ENCODE measurements at places on chromosomes 2 and 18. TPM values are rescaled to one million over a fixed set of nuclear protein-coding genes. Genes with fewer than 3 reads are reported as not detected.

The CAVIN2 gene
- total RNA-seq, result not detected

The HOXD9 gene
- not detected for total RNA-seq

The MAL gene
- total RNA-seq, result 63.6 TPM

The EFHD1 gene
- 1.2 TPM for total RNA-seq

The ST8SIA5 gene
- not detected for total RNA-seq

The ARHGEF4 gene
- 0.58 TPM for total RNA-seq

The MSH6 gene
- total RNA-seq, result 131 TPM

The CXCR1 gene
- not detected for total RNA-seq

The C2orf80 gene
- total RNA-seq, result not detected

The FIGN gene
- total RNA-seq, result not detected

The CFAP221 gene
- not detected for total RNA-seq

The FSHR gene
- not detected for total RNA-seq

The MC4R gene
- not detected for total RNA-seq

GRCh38 chr2:32278478-32278853 is 762 bp downstream of the YIPF4 start:
- peak overlapping the region; percentile 50 for H3K27ac ChIP-seq
- H3K27me3 ChIP-seq, result no peaks in the 10 kb centered on the region
- peaks cover 27% of the 10 kb centered on the region for H3K4me1 ChIP-seq
- DNase-seq, result no peak
- peaks cover 8% of the 10 kb centered on the region for H3K36me3 ChIP-seq

DNA sequence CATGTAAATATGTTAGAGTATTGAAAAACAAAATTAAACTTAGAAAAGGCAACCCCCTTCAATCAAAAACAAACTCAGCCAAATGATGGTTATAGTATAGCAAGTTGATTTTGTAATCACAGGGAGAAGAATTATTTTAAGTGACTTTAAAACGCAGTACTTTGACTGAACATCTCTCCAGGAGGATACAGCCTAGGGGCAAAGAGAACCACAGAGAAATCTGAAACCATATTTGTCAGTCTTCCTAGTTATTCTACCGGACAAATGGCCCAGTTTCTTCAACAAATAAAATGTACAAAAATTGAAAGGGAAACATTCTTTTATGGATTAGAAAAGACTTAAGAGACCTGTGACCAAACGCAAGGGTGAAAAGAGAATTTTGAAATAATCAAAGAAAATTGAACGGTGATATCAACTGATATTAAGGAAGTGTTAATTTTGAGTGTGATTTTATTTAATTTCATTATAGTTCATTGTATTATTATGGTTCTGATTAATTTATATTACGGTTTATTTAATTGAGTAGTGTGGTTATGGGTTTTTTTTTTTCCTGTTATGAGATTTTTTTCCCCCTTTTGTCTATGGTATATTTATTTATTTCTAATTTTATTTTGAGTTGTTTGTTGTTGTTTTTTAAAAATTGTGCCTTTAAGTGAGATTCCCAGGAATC is 75.3 kb downstream of the HNRNPLL start:
- H3K27me3 ChIP-seq, result peaks cover 26% of the 10 kb centered on the region
- H3K4me3 ChIP-seq, result peak overlapping the region; percentile 45

DNA sequence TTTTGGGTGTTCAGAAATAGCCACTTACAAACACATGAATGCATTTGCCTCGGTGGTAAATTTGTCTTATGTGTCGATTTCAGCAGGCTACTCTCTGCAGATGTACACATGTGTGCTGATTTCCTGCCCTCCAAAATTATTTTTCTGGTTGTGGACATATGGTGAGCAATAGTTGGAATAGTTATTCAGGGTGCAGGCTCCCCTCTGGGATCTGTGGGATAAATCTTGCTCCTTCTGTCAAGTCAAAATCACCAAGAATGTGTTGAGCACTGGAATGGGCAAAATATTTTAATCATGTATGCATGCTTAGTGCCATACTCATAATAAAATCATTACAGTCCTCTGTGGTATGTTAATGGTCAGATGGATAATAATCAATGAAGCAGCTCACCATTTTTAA is 684.5 kb downstream of the BCL11A start:
- H3K4me1 ChIP-seq, result no peaks in the 10 kb centered on the region
- no peaks in the 10 kb centered on the region for H3K36me3 ChIP-seq
- no peak overlapping the region for H3K27ac ChIP-seq
- H3K27me3 ChIP-seq, result no peaks in the 10 kb centered on the region

- H3K4me1 ChIP-seq, result peaks cover 14% of the 10 kb centered on the region
- no peak for DNase-seq
- no peak overlapping the region for H3K4me3 ChIP-seq
- no peaks in the 10 kb centered on the region for H3K27me3 ChIP-seq
- peak overlapping the region; percentile 5 for H3K27ac ChIP-seq
These were observed 28.8 kb upstream of the ODC1 start for GRCh38 chr2:10476723-10477442.

GRCh38 chr2:98442488-98442887 is 2.2 kb upstream of the INPP4A start:
- no peak for DNase-seq
- no peak overlapping the region for H3K4me3 ChIP-seq
- H3K27ac ChIP-seq, result no peak overlapping the region

DNA sequence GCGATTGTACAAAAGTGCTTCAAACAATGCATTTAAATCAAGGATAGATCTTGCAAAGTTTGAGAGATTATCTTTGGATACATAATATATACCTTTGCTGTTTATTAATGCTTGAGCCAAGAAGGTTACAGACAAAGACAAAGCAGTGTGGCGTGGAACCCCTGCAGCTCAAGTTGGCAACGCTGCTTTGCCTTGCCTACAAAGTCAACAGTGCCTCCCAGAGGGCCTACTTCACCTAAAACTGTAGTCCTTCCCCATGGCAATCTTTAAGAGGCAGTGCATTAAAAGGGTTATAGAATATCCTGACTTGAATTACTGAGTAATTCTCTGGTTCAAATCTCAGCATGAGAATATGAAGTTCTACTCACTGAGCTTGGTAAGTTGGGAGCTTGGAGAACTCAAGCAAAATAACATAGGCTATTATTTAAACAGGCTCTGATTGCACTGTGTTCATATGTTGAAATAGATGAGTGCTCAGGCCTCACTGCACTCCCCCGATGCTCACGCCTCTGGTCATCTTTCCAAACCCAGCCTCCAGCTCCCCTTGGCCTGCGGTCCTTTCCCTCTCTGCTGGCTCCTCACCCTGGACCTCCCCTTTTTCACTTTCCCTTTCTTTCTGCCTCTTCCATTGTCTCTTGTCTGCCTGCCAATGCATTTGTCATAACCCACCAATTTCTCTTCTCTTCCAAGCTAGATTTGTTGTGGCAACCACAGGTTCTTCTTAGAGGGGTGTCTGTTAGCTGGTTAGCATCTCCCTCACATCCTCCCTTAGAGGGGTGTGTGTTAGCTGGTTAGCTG is 96.5 kb downstream of the MYT1L start:
- H3K27me3 ChIP-seq, result no peaks in the 10 kb centered on the region
- no peak overlapping the region for H3K4me3 ChIP-seq
- no peaks in the 10 kb centered on the region for H3K36me3 ChIP-seq
- no peak for DNase-seq

- H3K27me3 ChIP-seq, result no peaks in the 10 kb centered on the region
- no peaks in the 10 kb centered on the region for H3K4me1 ChIP-seq
- no peak overlapping the region for H3K4me3 ChIP-seq
- no peak for DNase-seq
- no peaks in the 10 kb centered on the region for H3K36me3 ChIP-seq
- H3K27ac ChIP-seq, result no peak overlapping the region
These were observed 195.9 kb upstream of the CYRIA start for GRCh38 chr2:16861530-16861929.

- DNase-seq, result no peak
- H3K27me3 ChIP-seq, result no peaks in the 10 kb centered on the region
- no peak overlapping the region for H3K27ac ChIP-seq
- no peak overlapping the region for H3K4me3 ChIP-seq
- no peaks in the 10 kb centered on the region for H3K4me1 ChIP-seq
- peaks cover 5% of the 10 kb centered on the region for H3K36me3 ChIP-seq
These were observed 88.9 kb downstream of the TTN start for GRCh38 chr2:178718283-178718682.

DNA sequence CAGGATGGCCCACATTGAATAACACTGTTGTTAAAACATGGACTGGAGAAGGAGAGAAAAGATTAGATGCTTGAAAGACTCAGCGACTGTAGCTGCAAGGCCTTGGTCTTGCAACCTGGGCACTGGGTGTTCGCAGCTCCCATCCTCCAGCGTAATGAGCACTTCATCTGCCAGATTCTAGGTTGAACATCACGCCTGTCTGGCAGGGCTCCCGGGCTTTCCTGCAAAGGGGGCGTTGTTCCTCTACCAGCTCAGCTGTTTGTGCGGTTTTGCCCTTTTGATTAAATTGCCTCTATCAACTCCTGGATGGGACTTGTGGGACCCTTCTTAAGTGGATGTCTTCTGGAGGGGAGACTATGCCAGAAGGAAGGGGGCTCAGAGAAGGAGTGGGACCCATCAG is 215.4 kb downstream of the KLHL29 start:
- no peak overlapping the region for H3K4me3 ChIP-seq
- H3K27me3 ChIP-seq, result no peaks in the 10 kb centered on the region

GRCh38 chr2:224222291-224222690 is 179.6 kb downstream of the FAM124B start:
- no peak overlapping the region for H3K4me3 ChIP-seq
- no peak for DNase-seq
- no peak overlapping the region for H3K27ac ChIP-seq
- no peaks in the 10 kb centered on the region for H3K4me1 ChIP-seq

DNA sequence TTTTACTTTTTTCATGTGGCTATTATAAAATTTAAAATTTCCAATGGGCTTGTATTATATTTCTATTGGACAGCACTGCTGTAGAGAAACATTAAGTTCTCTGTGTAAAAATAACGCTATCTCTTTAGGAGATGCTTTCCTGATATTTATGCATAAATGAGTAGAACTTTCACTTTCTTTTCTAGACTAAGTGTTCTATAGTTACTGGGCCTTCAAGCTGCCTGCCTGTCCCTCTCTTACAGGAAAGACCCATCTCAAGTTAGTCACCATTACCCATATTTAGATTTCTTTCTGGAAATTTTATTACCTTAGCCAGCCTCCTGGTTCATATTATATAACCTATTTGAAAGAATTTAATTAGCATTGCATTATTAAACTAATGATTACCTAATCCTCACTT is 4.8 kb downstream of the ITGA4 start:
- peaks cover 59% of the 10 kb centered on the region for H3K4me1 ChIP-seq
- H3K27me3 ChIP-seq, result no peaks in the 10 kb centered on the region
- DNase-seq, result no peak
- peaks cover 26% of the 10 kb centered on the region for H3K36me3 ChIP-seq
- peak overlapping the region; percentile 44 for H3K27ac ChIP-seq
- H3K4me3 ChIP-seq, result peak overlapping the region; percentile 33

DNA sequence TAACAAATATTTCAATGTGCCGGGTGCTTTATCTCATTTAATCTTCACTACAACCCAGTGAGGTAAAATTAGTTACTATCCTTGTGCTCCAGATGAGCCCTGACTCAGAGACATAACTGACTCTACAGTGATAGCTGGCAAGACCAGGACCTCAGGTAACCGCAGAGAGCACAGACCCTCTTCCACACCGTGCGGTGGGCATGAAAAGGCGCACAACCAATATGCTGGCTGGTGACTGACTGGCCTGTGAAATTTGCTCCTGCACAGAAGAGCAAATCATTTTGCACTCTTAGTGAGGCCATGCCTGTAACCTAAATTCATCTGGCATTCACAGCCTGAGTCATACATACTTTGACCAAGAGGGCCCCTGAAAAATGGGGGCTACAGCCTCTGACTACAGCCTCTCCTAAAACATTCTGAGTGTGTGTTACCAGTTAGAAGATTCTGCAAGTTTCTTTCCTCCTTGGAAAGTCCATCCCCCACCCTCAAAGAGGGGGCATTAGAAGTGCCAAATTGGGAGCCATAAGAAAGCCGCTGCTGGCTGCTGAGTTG is 22.4 kb upstream of the MSGN1 start:
- DNase-seq, result no peak
- H3K27me3 ChIP-seq, result peaks cover 26% of the 10 kb centered on the region
- H3K27ac ChIP-seq, result no peak overlapping the region
- no peak overlapping the region for H3K4me3 ChIP-seq
- H3K36me3 ChIP-seq, result no peaks in the 10 kb centered on the region
- no peaks in the 10 kb centered on the region for H3K4me1 ChIP-seq

DNA sequence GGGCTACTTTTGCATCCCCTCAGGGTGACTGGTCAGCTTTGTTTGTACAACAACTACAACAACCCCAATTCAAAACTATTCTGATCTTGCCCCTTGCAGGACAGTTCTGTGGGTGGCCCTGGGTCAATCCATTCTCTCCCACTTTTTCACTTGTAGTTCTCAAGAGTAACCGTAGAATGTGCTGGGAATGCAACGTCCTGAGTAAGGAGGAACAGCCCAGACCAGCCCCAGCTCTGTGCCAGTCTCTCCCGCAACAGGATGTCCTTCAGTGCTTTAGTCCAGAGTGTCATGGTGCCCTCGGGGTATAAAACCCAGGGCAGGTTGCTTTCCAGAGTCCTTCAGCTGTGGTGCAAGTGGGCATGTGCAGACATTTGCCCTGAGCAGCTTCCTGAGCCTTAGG is 22.1 kb upstream of the TEX51 start:
- no peaks in the 10 kb centered on the region for H3K36me3 ChIP-seq
- H3K4me3 ChIP-seq, result no peak overlapping the region
- no peaks in the 10 kb centered on the region for H3K27me3 ChIP-seq
- no peak for DNase-seq
- no peak overlapping the region for H3K27ac ChIP-seq

GRCh38 chr2:229520691-229521096 is 193.7 kb downstream of the DNER start:
- no peaks in the 10 kb centered on the region for H3K27me3 ChIP-seq
- H3K4me1 ChIP-seq, result no peaks in the 10 kb centered on the region
- H3K27ac ChIP-seq, result no peak overlapping the region
- H3K4me3 ChIP-seq, result no peak overlapping the region

DNA sequence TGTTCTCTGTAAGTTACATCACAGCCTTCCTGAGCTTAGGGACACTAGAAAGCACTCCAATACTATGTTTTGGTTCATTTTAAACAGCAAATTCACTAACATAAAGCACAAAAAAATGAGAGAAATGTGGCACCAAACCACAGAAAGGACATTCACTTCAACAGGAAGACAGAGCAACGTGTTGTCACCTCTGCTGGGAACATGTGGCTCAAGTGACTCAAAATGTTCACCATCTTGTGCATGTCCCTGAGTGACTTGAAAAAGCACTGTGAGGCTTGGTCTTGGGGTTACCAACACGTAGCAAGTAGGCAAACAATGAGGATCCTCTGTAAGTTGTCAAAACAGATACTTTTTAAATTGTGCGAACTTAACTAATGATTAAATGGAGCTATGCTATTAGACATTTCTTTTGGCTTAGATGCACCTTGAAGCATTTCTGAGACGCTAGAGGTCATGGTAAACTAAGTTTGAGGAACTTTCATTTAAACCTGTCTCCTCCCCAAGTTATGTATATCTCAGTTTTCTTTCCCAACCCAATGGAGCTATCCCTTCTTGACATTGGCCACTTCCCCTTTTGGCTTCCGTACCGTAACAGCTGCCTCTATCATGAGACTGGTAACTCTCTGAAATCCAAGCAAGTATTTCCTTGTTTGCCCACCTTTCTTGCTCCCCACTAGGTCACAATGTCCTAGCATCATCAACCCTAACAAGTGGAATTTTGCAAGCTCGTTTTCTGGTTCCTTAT is 14.0 kb upstream of the ST6GAL2 start:
- no peaks in the 10 kb centered on the region for H3K27me3 ChIP-seq
- no peak overlapping the region for H3K4me3 ChIP-seq
- no peak overlapping the region for H3K27ac ChIP-seq
- no peaks in the 10 kb centered on the region for H3K4me1 ChIP-seq
- DNase-seq, result no peak
- H3K36me3 ChIP-seq, result no peaks in the 10 kb centered on the region

GRCh38 chr2:233836359-233836758 is 18.0 kb downstream of the HJURP start:
- peaks cover 10% of the 10 kb centered on the region for H3K4me1 ChIP-seq
- DNase-seq, result no peak
- H3K27ac ChIP-seq, result no peak overlapping the region
- H3K36me3 ChIP-seq, result peaks cover 72% of the 10 kb centered on the region

Data from activated CD4-positive, alpha-beta memory T cell treated with anti-CD3 and anti-CD28 coated beads for 36 hours (primary cell).